Cardiac ventricle fibroblast (primary cell): ENCODE measurements at places on chromosomes 4 and X. TPM values are rescaled to one million over a fixed set of nuclear protein-coding genes. Genes with fewer than 3 reads are reported as not detected.

RBM41 gene
- total RNA-seq, result 14.0 and 14.4 TPM in 2 replicates

METTL14 gene
- total RNA-seq, result 29.0 and 32.9 TPM in 2 replicates

SMR3B gene
- total RNA-seq, result not detected in 2 replicates

FOXP3 gene
- total RNA-seq, result not detected in 2 replicates

NMU gene
- not detected in 2 replicates for total RNA-seq

L1CAM gene
- total RNA-seq, result 0.05 TPM in 1 of 2 replicates, not detected in the other

GAGE2A gene
- total RNA-seq, result not detected in 2 replicates

CXCL8 gene
- total RNA-seq, result 9.1 and 11.1 TPM in 2 replicates

CENPVL2 gene
- total RNA-seq, result not detected in 2 replicates

CC2D2A gene
- 18.6 and 34.0 TPM in 2 replicates for total RNA-seq

GUCY1A1 gene
- total RNA-seq, result 8.5 and 10.3 TPM in 2 replicates

STS gene
- 7.5 and 8.0 TPM in 2 replicates for total RNA-seq

RS1 gene
- not detected in 2 replicates for total RNA-seq

NUP62CL gene
- total RNA-seq, result 0.19 TPM in 1 of 2 replicates, not detected in the other

OTUD6A gene
- not detected in 2 replicates for total RNA-seq

AFF2 gene
- total RNA-seq, result 0.12 and 0.29 TPM in 2 replicates

RHOXF1 gene
- not detected in 2 replicates for total RNA-seq

FAM47E gene
- 0.44 and 0.78 TPM in 2 replicates for total RNA-seq

ZFP42 gene
- total RNA-seq, result not detected in 2 replicates

GSTCD gene
- 2.9 and 3.6 TPM in 2 replicates for total RNA-seq

TEX13D gene
- not detected in 2 replicates for total RNA-seq

LANCL3 gene
- 0.19 and 0.93 TPM in 2 replicates for total RNA-seq

NOX1 gene
- not detected in 2 replicates for total RNA-seq

GLRB gene
- total RNA-seq, result 0.78 and 1.7 TPM in 2 replicates

ITGB1BP2 gene
- total RNA-seq, result 0.24 TPM in 1 of 2 replicates, not detected in the other

WDR19 gene
- 24.1 and 32.4 TPM in 2 replicates for total RNA-seq

H2BW2 gene
- not detected in 2 replicates for total RNA-seq

TMEM31 gene
- total RNA-seq, result not detected in 2 replicates

SMIM14 gene
- 36.3 and 38.3 TPM in 2 replicates for total RNA-seq

CLIC2 gene
- total RNA-seq, result 2.9 and 5.2 TPM in 2 replicates

MGST2 gene
- total RNA-seq, result 16.0 and 20.5 TPM in 2 replicates

NWD2 gene
- not detected in 2 replicates for total RNA-seq

SYN1 gene
- 1.3 and 1.7 TPM in 2 replicates for total RNA-seq

TCEAL2 gene
- not detected in 2 replicates for total RNA-seq

TCEAL6 gene
- not detected in 2 replicates for total RNA-seq

ABCD1 gene
- 11.7 and 11.8 TPM in 2 replicates for total RNA-seq

IQCM gene
- not detected in 2 replicates for total RNA-seq

GAGE13 gene
- total RNA-seq, result not detected in 2 replicates

AMBN gene
- not detected in 2 replicates for total RNA-seq

IGFBP7 gene
- total RNA-seq, result 2,633 and 2,649 TPM in 2 replicates

ADH1A gene
- not detected in 2 replicates for total RNA-seq

GBA3 gene
- not detected in 2 replicates for total RNA-seq

GPC4 gene
- total RNA-seq, result 5.7 and 6.2 TPM in 2 replicates

ELF4 gene
- total RNA-seq, result 7.7 and 9.5 TPM in 2 replicates

TRPC3 gene
- 0.15 TPM in 1 of 2 replicates, not detected in the other for total RNA-seq

AMER1 gene
- 3.1 and 3.7 TPM in 2 replicates for total RNA-seq

COL4A6 gene
- 0.44 and 0.54 TPM in 2 replicates for total RNA-seq

CSAG2 gene
- total RNA-seq, result not detected in 2 replicates

HTR2C gene
- total RNA-seq, result not detected in 2 replicates

FNIP2 gene
- total RNA-seq, result 12.1 and 21.8 TPM in 2 replicates

FSTL5 gene
- not detected in 2 replicates for total RNA-seq

SMIM10 gene
- total RNA-seq, result 3.1 and 5.9 TPM in 2 replicates

MAGIX gene
- total RNA-seq, result 0.19 and 0.54 TPM in 2 replicates

SLC2A9 gene
- 2.7 and 2.9 TPM in 2 replicates for total RNA-seq

DCHS2 gene
- not detected in 2 replicates for total RNA-seq

MAGEB2 gene
- not detected in 2 replicates for total RNA-seq
